Activated naive CD8-positive, alpha-beta T cell treated with anti-CD3 and anti-CD28 coated beads, Interleukin-2, amount 10 ng/mL, durations not matched to agents 7 days and 5 days (primary cell): ENCODE measurements at places on chromosomes 2 and 18.
A peak's percentile ranks its signal among the peaks of the same experiment; 100 is the strongest.

DNA sequence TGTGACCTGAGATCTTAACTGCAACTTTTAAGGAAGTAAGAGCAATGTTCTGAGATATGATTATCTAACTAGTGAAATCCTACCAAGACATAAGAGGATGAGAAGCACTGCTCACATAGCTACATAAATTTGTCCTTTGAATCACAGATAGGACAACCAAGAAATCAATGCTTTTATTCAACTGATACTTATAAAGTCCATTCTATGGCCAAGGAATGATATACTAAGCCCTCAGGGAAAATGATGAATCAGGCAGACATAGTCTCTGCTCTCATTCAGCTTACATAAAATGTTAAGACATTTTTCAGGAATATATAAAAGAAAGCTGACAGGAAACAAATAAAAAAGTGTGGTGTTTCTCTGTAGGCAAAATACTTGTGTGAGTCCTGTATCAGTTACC is 39.1 kb downstream of the PGAP1 start:
- no peak for DNase-seq

DNA sequence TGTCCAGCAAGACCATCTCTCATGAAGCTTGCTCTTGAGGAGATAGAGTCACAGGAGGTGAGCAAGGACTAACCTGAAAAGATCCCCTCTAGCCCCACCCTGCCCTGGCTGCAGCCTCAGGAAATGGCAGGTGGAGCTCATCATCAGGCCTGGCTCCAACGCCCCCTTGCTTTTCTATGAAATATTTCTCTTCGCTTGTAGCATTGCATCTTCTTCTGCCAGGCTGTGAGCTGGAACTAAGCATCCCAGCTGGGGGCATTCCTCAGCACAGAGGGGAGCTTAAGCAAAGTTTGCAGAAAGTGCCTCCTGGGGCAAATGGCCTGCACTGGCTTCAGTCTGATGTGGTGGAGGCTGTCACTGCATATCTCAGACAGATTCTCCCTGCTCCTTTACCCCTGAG is 90.1 kb upstream of the LGALSL start:
- no peak for DNase-seq

DNA sequence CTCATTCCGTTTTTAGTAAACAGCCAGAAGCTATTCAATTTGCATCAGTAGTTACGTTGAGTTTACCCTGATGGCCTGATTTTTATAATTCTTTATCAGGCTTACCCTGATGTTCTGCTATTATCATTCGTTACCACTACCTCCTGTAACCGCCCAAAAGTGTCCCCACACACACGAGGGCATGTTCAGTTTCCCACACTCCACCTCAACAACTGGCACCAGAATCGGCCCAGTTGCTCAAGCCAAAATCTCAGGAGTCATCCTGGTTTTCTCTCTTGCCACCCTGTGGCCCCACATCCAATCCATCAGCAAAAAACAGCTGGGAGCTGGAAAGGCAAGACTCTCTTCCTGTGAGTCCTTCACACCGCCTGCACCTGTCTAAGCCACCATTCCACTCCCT is 102.9 kb upstream of the RAB6C start:
- DNase-seq, result no peak

GRCh38 chr2:149160701-149161217 is 122.3 kb downstream of the LYPD6B start:
- peak; percentile 36 for DNase-seq

DNA sequence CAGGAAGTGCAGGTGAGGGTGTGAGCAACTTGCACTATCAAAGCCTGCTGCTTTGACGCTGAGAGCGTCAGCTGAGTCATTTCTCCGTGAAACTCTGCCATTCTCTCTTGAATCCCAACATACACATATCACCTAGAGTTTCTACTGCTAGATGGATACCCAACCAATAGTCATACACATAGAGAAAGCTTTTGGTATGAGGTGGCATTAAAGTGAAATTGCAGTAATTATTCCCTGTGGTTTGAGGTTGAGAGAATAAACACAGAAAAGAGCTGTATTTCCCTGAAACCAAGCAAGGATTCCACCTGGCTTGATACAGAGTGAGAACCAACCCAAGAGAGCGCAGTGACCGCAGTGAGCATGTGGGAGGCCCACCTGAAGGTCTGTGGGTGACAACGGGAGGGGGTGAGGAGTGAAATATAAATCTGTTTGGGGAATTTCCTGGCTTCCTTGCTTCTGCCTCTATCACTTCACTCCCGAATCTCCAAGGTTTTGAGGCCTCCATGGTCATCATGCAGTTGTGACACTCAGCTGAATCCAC is 28.8 kb upstream of the TMEM18 start:
- no peak for DNase-seq

- no peak for DNase-seq
Observed at GRCh38 chr18:48295586-48296311, 113.4 kb downstream of the ZBTB7C start.

- DNase-seq, result no peak
Observed at GRCh38 chr18:32907648-32908423, 135.0 kb upstream of the KLHL14 start.

DNA sequence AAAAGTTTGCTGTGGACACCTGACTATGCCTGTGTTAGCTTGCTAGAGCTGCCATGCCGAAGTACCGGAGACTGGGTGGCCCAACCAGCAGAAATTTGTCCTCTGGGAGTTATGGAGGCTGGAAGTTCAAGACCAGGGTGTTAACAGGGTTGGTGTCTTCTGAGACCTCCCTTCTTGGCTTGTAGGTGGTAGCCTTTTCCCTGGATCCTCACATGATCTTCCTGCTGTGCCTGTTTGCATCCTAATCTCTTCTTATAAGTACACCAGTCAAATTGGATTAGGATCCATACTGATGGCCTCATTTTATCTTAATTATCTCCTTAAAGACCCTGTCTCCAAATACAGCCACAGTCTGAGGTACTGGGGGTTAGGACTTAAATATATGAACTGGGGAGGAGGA is 845 bp downstream of the TMEM177 start:
- no peak for DNase-seq

DNA sequence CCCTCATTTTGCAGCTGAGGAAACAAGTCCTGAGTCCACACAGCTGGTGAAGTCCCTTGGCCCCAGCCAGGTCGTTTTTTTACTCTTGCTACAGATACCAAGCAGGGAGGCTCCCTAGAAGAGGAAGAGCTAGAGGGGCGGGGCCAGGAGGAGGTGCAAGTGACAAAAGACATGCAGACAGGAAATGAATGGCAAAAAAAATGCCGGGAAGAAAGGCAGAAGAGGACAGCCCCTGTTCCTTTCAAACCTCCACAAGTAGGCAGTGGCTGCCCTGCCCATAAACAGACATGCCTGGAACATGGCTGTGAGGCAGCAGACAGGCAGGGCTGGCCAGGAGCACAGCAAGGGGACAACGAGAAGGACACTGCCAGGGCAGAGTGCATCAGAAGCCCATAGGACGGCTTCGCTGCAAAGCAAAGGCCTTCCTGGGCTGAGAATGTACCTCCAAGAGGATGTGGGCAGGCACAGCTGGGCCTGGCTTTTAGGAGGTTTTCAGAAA is 108.7 kb downstream of the ZBTB7C start:
- DNase-seq, result peak; percentile 41

DNA sequence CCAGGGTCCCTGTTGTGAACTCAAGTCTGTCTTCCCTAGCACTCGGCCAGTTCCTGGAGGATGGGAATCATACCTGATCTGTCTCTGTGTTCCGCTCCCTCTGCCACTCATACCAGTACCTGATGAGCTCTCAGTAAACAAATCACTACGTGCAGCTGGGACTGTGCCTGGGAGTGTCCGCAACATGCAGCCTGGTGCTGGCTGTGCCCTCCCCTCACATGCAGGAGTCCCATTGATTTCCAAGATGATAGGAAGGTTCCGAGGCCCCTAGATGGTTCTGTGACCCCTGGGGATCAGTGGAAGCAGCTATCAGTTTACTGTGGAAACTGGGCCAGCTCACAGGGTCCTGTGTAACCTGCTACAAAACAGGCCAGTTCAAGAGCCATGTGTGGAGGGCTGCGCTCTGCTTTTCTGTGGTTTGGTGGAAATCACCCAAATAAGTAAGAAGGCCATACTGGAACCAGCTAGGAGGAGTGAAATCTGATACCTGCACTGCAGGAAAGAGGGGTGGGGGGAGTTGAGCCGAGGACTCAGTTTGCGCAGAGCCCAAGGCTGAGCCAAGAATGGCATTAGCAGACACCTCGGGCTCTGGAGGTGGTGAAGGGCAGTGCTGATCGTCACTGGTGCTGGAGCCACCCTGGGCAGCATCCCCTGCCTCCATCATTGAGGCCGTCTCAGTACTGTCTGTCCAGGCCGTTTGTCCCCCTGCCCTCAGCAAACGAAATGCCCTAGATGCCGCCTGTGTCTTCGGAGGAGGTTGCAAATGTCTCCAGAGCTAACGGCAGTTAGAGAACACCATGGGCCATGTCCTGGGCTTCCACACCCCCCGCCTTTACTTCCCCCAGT is 93.3 kb downstream of the KLHL29 start:
- DNase-seq, result no peak
